Regular cardiac myocyte (primary cell): ENCODE measurements at places on chromosomes 6 and 20. TPM values are rescaled to one million over a fixed set of nuclear protein-coding genes. Genes with fewer than 3 reads are reported as not detected.

ENPP1 gene
- 11.7 and 26.8 TPM in 2 replicates for total RNA-seq

OR2J3 gene
- total RNA-seq, result not detected in 2 replicates

THBD gene
- 18.0 and 20.3 TPM in 2 replicates for total RNA-seq

SLC22A16 gene
- total RNA-seq, result under 0.01 TPM in 1 of 2 replicates, not detected in the other

MUC21 gene
- total RNA-seq, result not detected in 2 replicates

GATA5 gene
- not detected in 2 replicates for total RNA-seq

HLA-DQA2 gene
- not detected in 2 replicates for total RNA-seq

ZC3H12D gene
- total RNA-seq, result under 0.01 TPM in 2 replicates

PRSS16 gene
- 0.19 and 0.28 TPM in 2 replicates for total RNA-seq

SLC17A3 gene
- not detected in 2 replicates for total RNA-seq

MCHR2 gene
- total RNA-seq, result not detected in 2 replicates

CRYBG1 gene
- 1.7 and 7.1 TPM in 2 replicates for total RNA-seq

NHLRC1 gene
- total RNA-seq, result 2.1 and 2.8 TPM in 2 replicates

RAET1L gene
- not detected in 2 replicates for total RNA-seq

ECI2 gene
- 89.4 and 143 TPM in 2 replicates for total RNA-seq

CALHM5 gene
- total RNA-seq, result 11.7 and 17.2 TPM in 2 replicates
